NCI-H345 (cell line): ENCODE measurements at places on chromosomes 12 and 14.

- no peak for DNase-seq
Observed at GRCh38 chr14:50783563-50783962, 47.4 kb downstream of the NIN start.

GRCh38 chr12:77204083-77204482 lies 138.7 kb upstream of the E2F7 start:
- no peak for DNase-seq

DNA sequence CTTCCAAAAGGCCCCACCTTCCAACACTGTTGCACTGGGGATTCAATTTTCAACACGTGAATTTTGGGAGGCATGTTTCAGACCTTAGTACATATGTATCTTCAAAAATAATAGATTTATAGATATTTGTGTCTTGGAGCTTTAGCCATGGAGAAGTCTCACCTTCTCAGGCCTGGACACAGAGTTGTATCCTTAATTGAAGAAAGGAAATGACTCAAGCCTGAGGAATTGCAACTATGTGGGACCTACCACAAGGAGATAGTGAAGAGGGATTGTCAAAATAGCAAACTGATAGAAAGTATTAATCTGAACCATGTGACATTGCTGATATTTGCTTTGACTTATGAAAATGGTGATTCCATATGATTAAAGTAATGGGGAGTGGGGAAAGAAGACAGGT lies 89.8 kb downstream of the ACSS3 start:
- no peak for DNase-seq

GRCh38 chr12:39464976-39465695 lies 22.2 kb upstream of the KIF21A start:
- DNase-seq, result no peak

- DNase-seq, result peak; percentile 57
Observed at GRCh38 chr12:11815397-11815796, 165.9 kb downstream of the ETV6 start.

DNA sequence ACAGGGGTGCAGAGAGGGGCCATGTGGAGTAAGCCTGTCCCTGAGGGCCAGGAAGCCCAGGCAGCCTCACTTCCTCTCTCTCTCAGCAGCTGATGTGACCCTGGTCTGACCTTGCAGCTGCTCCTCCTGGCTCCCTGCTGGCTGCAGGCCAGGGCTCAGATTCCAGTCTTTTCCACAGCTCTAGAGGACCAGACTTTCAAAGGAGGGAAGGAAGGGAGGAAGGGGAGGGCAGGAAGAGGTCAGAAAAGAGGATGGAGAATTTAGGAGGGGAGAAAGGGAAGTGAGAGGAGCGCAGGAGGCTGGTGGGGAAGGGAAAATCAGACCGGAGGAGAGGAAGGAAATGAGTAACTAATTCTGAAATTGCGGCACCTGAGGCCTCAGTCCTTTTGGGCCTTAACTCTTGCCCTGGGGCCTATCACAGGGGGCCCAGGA lies 40.9 kb upstream of the VASH1 start:
- DNase-seq, result no peak

GRCh38 chr12:7146228-7146627 lies 16.1 kb downstream of the CLSTN3 start:
- no peak for DNase-seq

DNA sequence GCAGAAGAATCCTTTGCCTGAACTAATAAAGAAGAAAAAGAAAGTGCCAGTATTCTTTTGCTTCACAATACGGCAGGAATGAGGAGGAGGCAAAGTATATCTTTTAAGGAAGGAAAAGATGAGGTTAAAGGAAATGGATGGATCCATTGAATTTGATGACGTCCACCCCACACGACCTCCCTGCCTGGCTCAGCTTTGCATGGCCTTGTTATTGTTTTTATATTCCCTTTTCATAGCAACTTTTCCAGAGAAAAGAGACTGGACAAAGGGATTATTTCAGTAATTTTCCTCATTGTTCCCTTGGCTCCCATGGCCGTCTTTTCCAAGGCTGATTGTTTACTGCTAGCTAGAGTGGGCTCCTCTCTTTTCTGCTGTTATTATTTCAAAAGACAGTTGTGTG lies 123.2 kb upstream of the SEL1L start:
- no peak for DNase-seq

GRCh38 chr12:5988088-5988487 lies 43.0 kb upstream of the ANO2 start:
- peak; percentile 52 for DNase-seq

- DNase-seq, result no peak
Observed at GRCh38 chr12:104427547-104427938, 29.2 kb upstream of the CHST11 start.

DNA sequence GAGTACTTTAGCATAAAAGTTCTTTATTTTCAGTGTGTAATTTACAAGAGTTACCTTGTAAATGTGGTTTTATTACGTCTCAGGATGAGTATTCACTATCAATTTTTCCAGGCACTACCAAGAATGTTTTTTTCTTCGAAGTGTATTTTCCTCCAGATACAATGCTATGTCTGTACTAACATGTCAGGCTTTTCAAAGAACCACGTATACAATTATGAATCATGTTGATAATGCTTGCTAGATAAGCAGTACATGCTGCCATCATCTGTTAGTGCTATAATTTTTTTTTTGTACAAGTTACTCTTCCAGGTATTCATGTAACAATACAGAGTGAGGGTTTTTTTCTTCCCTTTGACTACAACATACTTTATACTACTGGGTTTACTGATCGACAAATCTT lies 5.6 kb upstream of the KANSL2 start:
- DNase-seq, result no peak

DNA sequence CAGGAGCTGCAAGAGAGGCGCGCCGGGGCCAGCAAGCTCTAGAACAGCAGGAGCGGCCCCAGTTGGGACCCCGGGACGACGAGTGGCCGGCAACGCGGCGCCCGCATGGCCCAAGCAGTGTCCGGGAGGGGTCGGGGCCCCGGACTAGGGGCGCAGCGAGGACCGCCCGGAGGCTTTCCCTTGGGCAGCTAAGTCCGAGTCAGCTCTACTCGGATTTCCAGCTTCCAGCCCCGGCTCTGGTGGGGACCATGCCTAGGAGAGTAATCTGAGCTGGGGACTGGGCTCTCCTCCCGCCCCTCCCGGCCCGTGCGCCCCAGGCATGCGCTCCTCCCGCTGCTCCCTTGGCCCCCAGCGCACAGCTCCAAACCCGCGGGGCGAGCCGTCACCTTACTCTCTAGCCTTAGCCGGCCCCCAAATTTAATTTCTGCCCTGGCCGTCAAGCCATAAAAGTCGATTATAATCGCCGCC lies 41.6 kb upstream of the CAPRIN2 start:
- peak; percentile 44 for DNase-seq

DNA sequence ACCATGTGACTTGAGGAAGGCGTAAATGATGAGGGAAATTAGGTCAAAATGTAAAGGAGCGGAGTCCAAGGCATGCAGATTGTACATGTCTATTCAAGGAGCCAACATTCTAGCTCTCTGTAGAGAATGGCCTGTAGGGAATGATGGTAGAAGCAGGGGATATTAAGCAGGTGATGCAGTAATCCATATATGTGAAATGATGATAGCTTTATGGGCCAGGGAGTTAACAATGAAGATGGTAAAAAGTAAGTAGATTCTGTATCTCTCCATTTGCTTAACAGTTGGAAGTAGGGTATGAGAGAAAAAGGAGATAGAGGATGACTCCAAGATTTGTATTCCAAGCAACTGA lies 33.4 kb downstream of the ARHGAP5 start:
- no peak for DNase-seq

GRCh38 chr12:32146074-32146873 lies 39.6 kb downstream of the BICD1 start:
- DNase-seq, result no peak

GRCh38 chr12:116099652-116100432 lies 177.7 kb downstream of the MED13L start:
- no peak for DNase-seq

- no peak for DNase-seq
Observed at GRCh38 chr12:95802482-95803270, 12.1 kb upstream of the NTN4 start.

DNA sequence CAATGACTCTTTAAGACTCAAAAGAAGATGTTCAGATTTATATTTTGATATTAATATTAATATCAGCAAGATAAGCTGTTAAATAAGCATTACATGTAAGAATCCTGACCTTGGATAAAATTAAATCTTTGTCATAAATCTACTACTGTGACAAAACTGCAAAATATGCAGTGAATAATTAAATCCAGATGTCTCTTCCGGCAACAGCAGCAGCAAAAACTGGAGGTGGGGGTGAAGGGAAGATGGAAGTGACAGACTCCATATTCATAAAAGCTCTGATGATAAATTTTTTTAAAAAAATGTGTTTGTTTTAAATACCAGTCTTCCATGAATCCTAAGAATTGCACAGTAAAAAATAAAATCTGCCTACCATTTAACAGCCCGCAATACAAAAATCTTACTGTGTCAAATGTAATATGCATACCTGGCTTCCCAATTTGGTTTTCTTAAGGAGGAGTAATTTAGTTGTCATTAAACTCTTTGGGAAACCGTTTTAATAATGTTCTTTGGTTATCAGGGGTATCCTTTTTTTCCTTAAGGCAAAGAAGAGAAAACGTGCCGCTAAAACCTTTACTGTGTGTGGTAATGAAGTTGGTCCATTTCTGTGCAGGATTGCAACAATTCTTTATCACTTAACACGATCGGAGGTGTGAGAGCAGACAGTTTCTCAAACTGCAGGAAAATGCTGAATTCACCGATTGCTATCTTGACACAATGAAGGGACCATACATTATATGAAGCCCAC lies 478.2 kb downstream of the DIO2 start:
- DNase-seq, result no peak

GRCh38 chr12:56469007-56469930 lies 891 bp downstream of the SPRYD4 start:
- no peak for DNase-seq

GRCh38 chr12:98208816-98209215 lies 306.6 kb upstream of the TMPO start:
- DNase-seq, result peak; percentile 19

GRCh38 chr12:52874573-52875435 lies 26.0 kb upstream of the KRT78 start:
- DNase-seq, result no peak

GRCh38 chr12:97745406-97746101 lies 282.9 kb downstream of the RMST start:
- DNase-seq, result no peak

DNA sequence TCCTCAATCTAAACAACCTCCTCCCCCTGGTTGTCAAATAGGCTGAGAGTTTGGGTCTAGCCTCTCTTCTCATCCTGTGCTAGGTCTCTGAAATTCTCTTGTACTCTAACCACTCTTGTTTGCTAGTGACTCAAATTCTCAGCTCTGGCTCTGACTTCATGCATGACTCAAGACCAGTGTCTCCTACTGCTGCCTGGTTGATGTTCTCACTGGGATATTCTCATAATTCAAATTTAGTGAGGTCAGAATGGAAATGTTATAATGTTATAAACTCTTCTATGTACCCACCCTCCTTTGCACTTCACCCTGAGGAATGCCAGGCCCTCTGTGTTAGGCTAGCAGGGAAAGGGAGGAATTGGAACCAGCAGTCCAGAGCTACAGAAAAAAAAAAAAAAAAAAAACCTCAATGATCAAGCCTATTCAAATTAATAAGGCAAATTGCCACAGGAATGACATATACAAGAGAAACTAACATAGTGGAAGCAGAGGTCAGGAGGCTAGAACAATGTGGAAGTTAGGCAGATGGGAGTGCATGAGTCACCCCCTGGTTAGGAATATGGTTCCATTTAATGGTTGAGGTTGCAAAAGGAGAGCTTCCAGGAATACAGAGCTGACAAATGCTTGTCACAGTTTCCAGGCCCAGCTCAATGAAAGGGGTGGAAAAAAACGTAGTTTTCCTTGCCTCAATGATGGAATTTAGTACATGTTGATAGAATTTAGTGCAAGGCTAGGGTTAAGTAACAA lies 459.5 kb downstream of the RMST start:
- no peak for DNase-seq

DNA sequence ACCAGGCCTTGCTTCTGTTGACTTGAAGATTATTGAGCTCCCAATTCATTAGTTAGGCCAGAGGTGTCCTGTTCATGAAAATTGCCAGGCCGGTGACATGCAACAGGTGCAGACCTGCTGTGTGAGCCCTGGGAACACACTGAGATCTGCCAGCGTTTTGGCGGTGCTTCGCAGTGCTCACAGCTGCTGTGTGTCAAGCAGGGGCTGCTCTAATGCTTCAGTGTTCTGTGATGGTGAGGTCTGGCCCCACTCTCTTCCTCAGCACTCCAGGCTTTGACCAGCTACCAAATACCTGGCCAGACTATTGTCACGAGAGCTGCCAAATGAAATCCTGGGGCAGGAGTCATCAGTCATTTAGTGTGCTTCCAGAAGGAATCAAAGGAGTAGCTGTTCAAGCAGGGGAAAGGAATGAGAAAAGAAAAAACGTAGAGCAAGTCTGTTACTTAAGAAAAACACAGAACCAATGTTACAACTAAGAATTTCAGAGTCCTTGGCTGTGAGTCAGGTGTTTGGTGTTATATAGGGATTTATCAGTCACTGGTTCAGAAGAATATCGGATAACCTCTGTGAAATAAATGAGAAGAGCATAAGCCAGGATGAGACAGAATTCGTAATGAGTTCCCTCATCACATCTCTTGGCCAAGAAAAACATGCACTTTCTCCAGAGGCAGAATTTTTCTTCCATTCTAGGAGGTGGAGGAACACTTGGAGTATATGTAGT lies 150.8 kb downstream of the FBXL14 start:
- DNase-seq, result no peak

DNA sequence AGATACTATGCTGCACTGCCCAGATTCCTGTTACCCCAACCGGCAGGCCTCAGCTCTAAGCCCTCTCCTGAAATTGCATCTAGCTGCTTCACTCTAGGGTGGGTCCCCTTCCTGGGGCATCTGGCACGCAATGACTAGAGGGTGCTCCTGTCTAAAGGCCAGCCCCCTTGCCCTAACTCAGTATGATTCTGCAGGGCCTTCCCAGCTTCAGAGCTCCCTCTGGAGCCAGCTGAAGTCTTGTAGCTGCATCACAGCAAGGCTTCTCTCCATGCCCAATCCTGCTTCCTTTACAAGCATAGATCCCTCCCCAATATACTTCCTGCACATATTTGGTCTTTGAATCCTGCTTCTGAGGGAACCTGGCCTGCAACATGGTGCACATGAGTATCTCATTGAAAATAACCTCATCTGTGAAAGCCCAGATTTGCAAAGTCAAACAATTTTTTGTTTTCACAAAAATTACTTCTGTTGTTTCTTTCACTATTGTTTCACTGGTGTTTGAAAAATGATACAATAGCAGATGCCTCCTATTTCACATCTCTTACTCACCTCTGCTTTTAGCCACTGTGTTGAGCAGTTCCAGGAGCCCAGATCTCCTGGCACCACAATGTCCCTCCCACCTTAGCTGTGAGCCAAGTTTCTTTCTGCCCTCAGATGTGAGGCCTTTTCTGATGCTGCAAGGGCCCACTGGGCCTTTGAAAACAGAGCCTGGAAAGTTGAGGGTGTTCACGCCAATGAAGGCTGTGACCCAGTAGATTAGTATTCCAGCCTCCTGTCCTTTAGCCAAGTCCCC lies 169.5 kb upstream of the EGLN3 start:
- no peak for DNase-seq
